ENCODE measurements at places on chromosomes 1 and 21. TPM values are rescaled to one million over a fixed set of nuclear protein-coding genes. Genes with fewer than 3 reads are reported as not detected.

The C1QA gene
- total RNA-seq, result not detected

The NMNAT2 gene
- total RNA-seq, result 2.2 TPM

The CFHR4 gene
- not detected for total RNA-seq

The TNNT2 gene
- total RNA-seq, result 1.4 TPM

The KRTAP11-1 gene
- not detected for total RNA-seq

The NR1I3 gene
- total RNA-seq, result not detected

The SLC35E2B gene
- total RNA-seq, result 84.9 TPM

The ENAH gene
- 233 TPM for total RNA-seq

The MAEL gene
- total RNA-seq, result not detected

The USH2A gene
- total RNA-seq, result not detected

DNA sequence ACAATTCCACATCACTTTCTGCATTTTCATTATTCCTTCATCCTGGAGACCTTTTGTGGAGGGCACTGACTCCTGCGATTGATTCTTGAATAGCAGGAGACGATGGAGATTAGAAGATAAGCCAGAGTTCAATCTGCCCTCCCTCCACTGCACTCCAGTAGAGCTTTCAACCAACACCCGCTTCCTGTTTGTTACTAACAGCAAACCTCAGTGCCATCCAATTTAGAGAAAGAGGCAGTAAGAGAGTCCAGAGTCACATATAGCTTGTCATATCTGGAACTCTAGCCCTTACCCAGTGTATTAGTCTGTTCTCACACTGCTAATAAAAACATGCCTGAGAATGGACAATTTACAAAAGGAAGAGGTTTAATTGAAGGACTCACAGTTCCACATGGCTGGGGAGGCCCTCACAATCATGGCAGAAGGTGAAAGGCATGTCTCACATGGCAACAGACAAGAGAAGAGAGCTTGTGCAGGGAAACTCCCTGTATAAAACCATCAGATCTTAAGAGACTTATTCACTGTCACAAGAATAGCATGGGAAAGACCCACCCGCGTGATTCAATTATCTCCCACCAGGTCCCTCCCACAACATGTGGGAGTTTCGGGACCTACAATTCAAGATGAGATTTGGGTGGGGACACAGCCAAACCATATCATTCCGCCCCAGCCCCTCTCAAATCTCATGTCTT lies 55.9 kb downstream of the PCBP3 start:
- DNase-seq, result no peak

- DNase-seq, result no peak
Measured at GRCh38 chr1:176049582-176049981, 157.5 kb downstream of the COP1 start.

- DNase-seq, result no peak
Measured at GRCh38 chr1:31818206-31818605, 2.4 kb upstream of the SPOCD1 start.

DNA sequence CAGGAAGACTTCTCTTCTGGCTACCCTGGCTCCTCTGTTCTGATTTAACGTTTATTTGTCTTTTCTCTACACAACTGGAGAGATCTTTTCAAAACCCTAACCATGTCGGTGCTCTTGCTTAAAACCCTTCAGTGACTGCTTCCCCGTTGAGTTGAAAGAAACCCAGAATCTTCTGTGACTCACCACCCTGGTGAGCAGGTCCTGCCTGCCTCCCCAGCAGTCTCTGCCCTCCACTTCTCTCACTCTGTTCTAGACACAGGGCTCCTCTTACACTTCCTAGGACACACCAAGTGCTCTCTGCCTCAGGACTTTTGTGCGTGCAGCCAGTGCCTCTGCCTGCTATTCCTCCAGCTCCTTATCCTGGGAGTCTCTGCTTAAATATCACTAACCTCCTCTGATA lies 131.4 kb downstream of the IER5 start:
- peak; percentile 25 for DNase-seq

DNA sequence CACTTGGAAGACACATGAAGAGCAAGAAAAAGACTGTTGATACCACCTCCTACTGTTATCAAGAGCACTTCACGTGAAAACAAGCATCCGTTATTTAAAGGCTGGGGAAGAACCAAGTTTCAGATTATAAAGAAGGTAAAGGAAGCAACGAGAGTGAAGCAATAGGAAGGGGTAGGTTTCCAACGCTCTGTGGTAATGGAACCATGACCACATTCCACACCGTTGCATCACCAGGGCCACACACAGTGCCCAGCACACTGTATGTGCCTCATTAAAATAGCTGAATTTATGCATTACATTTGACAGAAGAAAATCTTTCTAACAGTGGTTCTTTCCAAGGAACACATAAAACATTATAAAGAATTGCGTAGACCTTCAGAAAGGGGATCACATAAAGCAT lies 435.8 kb downstream of the MRPL39 start:
- DNase-seq, result no peak

GRCh38 chr1:174023440-174023839 lies 1.3 kb upstream of the RC3H1 start:
- DNase-seq, result no peak

GRCh38 chr1:26288311-26288941 lies 8.5 kb downstream of the SH3BGRL3 start:
- no peak for DNase-seq

DNA sequence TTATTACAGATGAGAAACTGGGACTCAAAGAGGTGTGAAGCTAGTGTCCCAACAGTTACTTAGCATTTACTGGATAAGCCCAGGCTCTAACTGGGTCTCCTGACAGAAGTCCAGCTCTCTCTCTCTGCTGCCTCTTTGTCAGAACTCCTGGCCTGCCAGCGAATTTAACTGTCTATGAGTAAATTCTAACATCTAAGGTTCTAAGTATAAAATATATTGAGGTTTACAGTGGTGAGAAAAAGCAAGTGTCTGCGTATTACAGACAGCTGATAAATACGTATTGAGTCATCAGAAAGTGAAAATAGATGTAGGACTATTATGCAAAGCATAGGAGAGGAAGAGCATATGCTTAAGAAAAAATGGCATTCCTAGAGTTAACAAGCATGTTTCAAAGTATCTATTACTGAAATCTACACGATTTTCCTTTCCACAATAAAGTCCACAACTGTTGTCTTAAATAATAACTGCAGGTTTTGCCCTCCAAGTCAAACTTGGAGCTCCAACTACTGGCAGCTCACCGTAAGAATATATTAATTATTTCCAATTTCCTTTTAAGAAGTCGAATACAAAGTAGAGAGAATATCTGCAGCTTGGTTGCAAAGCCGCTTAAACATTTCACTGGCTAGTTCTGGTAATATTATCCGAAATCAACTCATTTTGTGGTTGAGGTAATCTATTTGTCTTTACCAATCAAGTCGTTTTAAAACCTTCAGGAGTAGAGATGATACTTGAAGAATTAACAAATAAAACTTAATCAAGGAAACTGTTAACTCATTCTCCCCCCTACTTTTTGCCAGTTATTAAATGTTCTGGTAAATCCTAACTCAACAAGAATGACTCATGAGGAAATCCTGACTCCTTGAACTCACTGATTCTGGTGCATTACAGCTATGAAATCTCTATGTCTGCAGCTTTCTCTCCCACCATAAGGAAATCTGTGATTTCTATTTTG lies 1.4 kb upstream of the RGS2 start:
- DNase-seq, result no peak

- no peak for DNase-seq
Measured at GRCh38 chr1:63617450-63617849, 24.2 kb downstream of the PGM1 start.

- no peak for DNase-seq
Measured at GRCh38 chr21:37688952-37689659, 227.2 kb downstream of the KCNJ6 start.

- no peak for DNase-seq
Measured at GRCh38 chr1:12019858-12020509, 686 bp downstream of the MIIP start.

DNA sequence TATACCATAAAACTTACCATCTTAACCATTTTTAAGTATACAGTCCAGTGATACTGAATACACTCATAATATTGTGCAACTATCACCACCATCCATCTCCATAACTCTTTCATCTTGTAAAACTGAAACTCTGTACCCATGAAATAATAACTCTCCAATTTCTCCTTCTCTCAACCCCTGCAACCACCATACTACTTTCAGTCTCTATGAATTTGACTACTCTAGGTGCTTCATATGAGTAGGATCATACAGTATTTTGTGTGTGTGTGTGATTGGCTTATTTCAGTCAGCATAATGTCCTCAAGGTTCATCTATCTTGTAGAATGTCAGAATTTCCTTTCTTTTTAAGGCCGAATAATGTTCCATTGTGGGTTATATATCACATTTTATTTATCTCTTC lies 17.7 kb downstream of the NPHS2 start:
- no peak for DNase-seq

GRCh38 chr1:67004176-67004575 lies 49.8 kb downstream of the SLC35D1 start:
- DNase-seq, result no peak

GRCh38 chr1:12776801-12777557 lies 3.4 kb downstream of the PRAMEF12 start:
- DNase-seq, result peak; percentile 69
